ENCODE measurements at places on chromosomes 16 and 17. TPM values are rescaled to one million over a fixed set of nuclear protein-coding genes. Genes with fewer than 3 reads are reported as not detected.

DNA sequence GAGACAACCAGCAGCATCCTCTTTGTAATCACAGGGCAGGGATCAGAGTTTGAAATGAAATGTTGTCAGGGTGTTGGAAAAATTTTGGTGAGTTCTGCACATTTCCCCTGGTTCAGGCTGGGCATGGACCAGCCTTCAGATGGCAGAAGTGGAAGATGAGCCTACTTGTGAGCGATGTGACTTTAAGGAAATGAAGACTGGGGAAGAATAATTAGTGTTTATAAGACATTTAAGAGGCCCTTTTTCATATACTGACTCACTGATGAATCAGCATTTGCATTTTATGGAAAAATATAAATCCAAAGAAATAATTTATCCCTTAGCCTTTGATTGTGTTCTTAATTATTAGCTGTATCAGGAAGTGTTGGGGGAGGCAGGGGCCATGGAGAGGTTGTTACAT, 20.9 kb downstream of the GPR179 start:
- no peak for DNase-seq

Gene LLGL2
- 18.4 TPM for total RNA-seq

DNA sequence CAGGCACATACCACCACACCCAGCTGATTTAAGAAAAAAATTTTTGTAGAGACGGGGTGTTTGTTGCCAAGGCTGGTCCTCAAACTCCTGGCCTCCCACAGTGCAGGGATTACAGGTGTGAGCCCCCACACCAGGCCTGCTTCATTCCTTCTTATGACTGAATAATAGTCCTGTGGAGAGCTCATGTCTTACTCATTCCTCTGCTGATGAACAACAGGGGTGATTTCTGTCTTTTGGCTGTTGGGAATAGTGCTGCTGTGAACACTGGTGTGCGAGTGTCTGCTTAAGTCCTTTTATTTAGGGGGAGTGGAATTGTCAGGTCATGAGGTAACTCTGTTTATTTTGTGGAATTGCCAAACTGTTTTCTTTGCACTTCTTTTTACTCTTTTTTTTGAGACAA, 2.7 kb upstream of the CTRB1 start:
- H3K27ac ChIP-seq = no peak overlapping the region
- H3K4me3 ChIP-seq = no peak overlapping the region
- H3K27me3 ChIP-seq = no peaks in the 10 kb centered on the region
- DNase-seq = no peak
- no peaks in the 10 kb centered on the region for H3K36me3 ChIP-seq

- no peak for DNase-seq
- peaks cover 18% of the 10 kb centered on the region for H3K4me1 ChIP-seq
- no peak overlapping the region for H3K4me3 ChIP-seq
- no peak overlapping the region for H3K27ac ChIP-seq
- H3K36me3 ChIP-seq = peaks cover 62% of the 10 kb centered on the region
- no peaks in the 10 kb centered on the region for H3K27me3 ChIP-seq
Measured at GRCh38 chr17:81980707-81981343, 3.4 kb downstream of the ASPSCR1 start.

GRCh38 chr17:77206158-77206956, 65.6 kb downstream of the SEC14L1 start:
- H3K27ac ChIP-seq = peak overlapping the region; percentile 17
- peaks cover 21% of the 10 kb centered on the region for H3K36me3 ChIP-seq
- no peak overlapping the region for H3K4me3 ChIP-seq
- DNase-seq = no peak

DNA sequence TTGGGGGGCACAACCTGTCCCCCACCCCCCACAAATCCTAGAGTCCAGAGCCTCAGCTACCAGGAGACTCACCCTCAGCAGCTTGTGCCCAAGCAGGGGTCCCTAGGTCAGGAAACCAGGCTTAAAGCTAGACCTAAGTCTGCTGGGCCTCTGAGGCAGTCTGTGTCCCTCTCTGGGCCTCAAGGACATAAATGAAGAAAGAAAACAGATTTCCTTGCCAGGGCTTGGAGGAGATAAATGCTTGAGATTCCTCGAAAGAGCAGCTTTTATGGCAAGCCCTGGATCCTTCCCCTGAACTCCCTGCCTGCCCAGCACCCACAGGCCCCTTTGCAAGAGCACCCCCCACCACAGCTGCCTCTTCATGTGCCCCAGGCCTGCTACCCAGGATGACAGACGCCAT, 3.3 kb downstream of the SRCIN1 start:
- H3K27ac ChIP-seq = no peak overlapping the region
- no peaks in the 10 kb centered on the region for H3K36me3 ChIP-seq
- no peak for DNase-seq

Gene SDR42E1
- total RNA-seq = 0.59 TPM

DNA sequence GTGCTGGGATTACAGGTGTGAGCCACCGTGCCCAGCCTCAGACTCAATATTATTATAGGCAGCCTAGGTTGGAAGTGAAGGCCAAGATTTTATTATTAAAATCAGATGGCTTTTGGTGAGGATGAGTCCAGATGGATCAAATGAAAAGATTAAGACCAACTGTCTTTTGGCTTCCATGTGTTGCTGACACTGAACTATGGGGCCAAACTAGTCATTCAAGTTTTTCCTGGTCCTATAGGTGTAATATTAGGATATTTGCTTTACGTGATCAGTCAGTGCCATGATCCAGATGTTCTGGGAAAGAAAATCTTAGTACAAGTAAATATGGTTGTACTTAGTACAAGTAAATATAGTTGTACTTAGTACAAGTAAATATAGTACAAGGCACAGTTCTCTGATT, 140.6 kb downstream of the MAP2K6 start:
- H3K27ac ChIP-seq = no peak overlapping the region
- H3K27me3 ChIP-seq = no peaks in the 10 kb centered on the region
- DNase-seq = no peak
- H3K36me3 ChIP-seq = no peaks in the 10 kb centered on the region
- no peak overlapping the region for H3K4me3 ChIP-seq

- DNase-seq = no peak
- H3K27ac ChIP-seq = peak overlapping the region; percentile 98
- no peak overlapping the region for H3K4me3 ChIP-seq
- H3K4me1 ChIP-seq = no peaks in the 10 kb centered on the region
Measured at GRCh38 chr17:7016886-7017826, 4.7 kb downstream of the RNASEK start.

DNA sequence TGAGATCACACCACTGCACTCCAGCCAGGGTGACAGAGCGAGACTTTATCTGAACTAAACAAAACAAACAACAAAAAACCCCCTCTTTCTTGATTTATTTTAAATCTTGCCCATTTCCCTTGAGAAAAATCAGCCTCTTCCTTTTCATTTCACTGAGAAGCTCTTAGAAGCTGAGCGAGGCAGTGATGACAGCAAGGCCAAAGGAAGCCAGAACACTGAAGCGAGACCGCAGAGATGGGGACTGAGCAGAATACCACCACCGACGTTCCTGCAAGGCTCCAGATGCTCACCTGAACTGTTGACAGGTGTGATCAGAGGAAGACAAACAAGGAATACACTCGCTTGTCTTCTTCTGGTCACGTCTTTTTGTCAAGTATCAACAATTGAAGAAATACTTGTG, 30.5 kb upstream of the IRF8 start:
- H3K36me3 ChIP-seq = no peaks in the 10 kb centered on the region
- no peak for DNase-seq
- no peak overlapping the region for H3K27ac ChIP-seq
- no peak overlapping the region for H3K4me3 ChIP-seq
- peaks cover 9% of the 10 kb centered on the region for H3K4me1 ChIP-seq

Gene FOXF1
- not detected for total RNA-seq

Gene ZSCAN10
- not detected for total RNA-seq

DNA sequence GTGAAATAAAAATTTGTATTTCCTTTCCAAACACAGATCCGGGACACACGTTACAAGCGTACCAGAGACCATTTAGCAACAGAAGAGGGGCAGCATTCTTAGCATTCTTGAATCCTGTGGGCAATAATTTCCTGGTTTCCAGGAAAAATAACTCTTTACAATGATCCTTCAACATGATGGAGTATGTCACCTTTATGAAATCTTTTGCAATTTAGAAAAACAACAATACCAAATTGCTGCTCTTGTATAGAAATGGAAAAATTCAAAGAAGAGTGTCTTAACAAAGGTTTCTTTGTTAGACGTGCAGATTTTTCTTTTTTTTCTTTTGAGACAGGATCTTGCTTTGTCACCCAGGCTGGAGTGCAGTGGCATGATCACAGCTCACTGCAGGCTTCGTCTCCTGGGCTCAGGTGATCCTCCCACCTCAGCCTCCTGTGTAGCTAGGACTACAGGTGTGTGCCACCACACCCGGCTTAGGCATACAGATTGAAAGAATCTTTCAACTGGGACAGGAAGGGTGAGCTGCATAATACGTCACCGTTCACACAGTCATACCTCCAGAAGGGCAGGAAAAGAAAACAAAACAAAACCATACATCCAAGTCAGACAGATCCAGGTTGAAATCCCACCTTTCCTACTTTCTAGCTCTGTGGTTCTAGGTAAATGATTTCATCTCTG, 10.8 kb upstream of the GCSH start:
- no peaks in the 10 kb centered on the region for H3K36me3 ChIP-seq
- H3K4me3 ChIP-seq = no peak overlapping the region
- no peaks in the 10 kb centered on the region for H3K27me3 ChIP-seq
- no peak for DNase-seq
- no peaks in the 10 kb centered on the region for H3K4me1 ChIP-seq
- no peak overlapping the region for H3K27ac ChIP-seq

DNA sequence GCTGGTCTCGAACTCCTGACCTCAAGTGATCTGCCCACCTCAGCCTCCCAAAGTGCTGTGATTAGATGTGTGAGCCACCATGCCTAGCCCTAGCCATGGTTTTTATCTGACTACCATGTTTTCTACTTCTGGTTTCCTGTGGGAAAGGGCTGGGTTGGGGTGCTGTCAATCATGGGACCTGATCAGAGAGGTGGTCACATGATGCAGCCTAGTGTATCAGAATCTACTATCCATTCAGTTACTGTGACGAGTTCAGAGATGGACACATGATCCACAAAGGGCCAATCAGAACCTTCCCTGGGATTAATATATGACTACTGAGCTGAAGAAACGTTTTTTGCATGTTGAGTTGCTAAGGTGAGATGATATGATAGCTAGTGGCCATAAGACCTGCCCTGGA, 59.1 kb downstream of the ABCC6 start:
- no peaks in the 10 kb centered on the region for H3K36me3 ChIP-seq
- H3K27ac ChIP-seq = no peak overlapping the region
- no peaks in the 10 kb centered on the region for H3K4me1 ChIP-seq

DNA sequence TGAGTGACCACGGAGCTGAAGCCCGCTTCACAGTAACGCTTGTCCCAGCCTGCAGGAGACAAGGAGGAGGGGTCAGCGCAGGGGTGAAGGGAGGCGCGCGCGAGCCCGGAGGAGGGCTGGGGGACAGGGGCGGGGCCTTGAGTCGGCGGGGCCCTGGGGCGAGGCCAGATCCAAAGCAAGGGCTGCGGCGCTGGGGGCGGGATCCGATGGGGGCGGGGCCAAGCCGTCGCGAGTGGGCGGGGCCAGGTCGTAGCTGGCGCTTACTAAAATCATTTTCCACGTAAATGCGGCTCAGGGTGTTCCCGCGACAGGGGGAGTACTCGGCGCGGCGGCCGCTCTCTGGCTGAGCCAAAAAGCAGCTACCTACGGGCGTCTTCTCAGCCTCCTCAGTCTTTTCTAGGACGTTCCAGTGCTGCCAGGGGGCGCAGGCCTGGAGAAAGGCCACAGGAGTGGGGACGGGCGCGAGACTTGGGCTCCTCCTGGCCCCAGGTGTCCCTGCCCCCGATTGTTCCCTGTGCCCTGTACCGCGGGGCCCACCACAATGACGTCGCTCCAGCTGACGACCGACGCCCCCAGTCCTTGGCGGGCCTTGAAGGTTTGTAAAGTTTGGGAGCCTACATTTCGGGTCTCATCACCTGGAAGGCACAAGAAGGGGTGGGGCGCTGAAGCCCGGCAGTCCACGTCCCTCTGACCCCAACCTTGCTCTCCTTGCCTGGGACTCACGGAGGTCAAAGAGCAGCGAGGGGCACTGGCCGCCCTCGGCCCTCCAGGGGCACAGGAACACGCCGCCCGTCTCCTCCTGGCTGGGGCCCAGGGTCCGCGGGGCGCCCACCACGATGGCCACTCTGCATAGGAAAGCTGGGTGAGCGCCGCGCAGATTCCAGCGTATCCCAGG, 3.9 kb downstream of the ITGA2B start:
- DNase-seq = peak; percentile 62
- H3K36me3 ChIP-seq = peaks cover 8% of the 10 kb centered on the region
- peaks cover 24% of the 10 kb centered on the region for H3K4me1 ChIP-seq
- H3K4me3 ChIP-seq = peak overlapping the region; percentile 57

DNA sequence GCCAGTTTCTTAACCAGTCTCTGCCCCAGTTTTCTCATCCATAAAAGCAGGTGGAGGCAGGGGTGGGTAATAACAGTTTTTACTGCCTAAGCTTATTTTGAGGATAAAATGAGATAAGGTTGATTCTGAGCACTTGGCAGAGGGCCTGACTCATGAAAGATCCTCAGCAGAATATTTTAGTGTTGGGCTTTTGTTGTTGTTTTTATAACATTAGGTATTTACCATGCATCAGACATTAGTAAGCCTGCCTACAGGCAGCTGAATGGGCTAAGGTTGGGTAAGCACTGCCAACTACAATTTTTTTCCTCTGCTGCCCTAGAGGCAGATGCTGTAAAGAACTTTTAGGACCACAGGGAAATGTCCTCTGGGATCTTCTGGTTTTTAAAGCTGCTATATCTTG, 43.1 kb downstream of the SCNN1G start:
- H3K4me3 ChIP-seq = no peak overlapping the region
- DNase-seq = no peak
- H3K36me3 ChIP-seq = no peaks in the 10 kb centered on the region
- H3K27me3 ChIP-seq = no peaks in the 10 kb centered on the region

DNA sequence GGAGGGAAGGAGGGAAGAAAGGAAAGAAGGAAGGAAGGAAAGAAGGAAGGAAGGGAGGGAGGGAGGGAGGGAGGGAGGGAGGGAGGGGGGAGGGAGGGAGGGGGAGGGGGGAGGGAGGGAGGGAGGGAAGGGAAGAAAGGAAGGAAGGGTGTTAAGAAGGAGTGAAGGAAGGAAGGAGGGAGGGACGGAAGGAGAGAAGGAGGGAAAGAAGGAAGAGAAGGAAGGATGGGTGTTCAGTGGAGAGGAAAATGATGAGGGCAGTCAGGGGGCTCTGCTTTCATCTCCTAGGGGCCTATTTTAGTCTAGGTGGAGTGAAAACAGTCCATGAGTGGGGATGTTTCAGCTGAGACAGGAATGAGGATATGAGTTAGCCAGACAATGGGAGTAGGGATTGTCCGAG, 357.0 kb upstream of the C16orf82 start:
- H3K4me3 ChIP-seq = no peak overlapping the region
- DNase-seq = no peak
- no peaks in the 10 kb centered on the region for H3K4me1 ChIP-seq

- peak overlapping the region; percentile 63 for H3K4me3 ChIP-seq
- DNase-seq = peak; percentile 54
- H3K36me3 ChIP-seq = peaks cover 23% of the 10 kb centered on the region
- no peaks in the 10 kb centered on the region for H3K27me3 ChIP-seq
- peak overlapping the region; percentile 100 for H3K27ac ChIP-seq
Measured at GRCh38 chr17:28744104-28744971, 527 bp downstream of the TRAF4 start.

Gene CES5A
- not detected for total RNA-seq

Gene TTLL6
- total RNA-seq = 0.60 TPM
